Anterior cingulate cortex (tissue), 58 donors: ENCODE measurements at places on chromosomes 7 and 10.

DNA sequence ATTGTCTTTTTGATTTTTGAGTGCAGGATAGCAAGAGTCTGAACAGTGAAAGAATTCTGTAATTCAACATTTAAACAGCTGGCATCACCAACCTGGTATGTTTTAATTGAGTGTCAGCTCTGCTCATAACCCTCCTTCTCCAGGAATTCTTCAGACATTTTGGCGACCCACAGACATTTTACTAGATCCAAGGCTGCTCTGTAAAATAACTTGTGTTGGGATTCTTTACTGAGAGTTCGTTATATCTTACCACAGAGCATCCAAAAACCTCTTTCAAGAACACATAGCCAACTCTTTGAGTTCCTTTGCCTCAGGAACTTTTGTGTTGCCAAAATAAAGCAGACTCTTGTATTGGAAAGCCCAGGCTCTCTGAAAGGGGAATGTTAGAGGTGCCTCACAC, 27.7 kb upstream of the SORCS3 start:
- DNase-seq: no peak

GRCh38 chr10:98096316-98096715, 38.1 kb upstream of the R3HCC1L start:
- DNase-seq: no peak

GRCh38 chr7:1669954-1670893, at the start of gene ELFN1:
TSS of gene ELFN1 (plus strand) at chr7:1670277. CDS start at chr7:1744597, 74,320 bp downstream.
- no peak for DNase-seq

GRCh38 chr10:58577437-58577777, 64.7 kb downstream of the BICC1 start:
- DNase-seq: no peak

- DNase-seq: no peak
Measured at GRCh38 chr7:122762071-122762470, 59.3 kb upstream of the RNF148 start.

GRCh38 chr7:116601426-116601825, 70.6 kb upstream of the MET start:
- DNase-seq: no peak
